Cardiac muscle cell (in vitro differentiated cells and primary cell): ENCODE measurements at places on chromosomes 6 and 20.

- no peak for DNase-seq
Observed at GRCh38 chr6:144064402-144065212, 30.8 kb downstream of the SF3B5 start.

DNA sequence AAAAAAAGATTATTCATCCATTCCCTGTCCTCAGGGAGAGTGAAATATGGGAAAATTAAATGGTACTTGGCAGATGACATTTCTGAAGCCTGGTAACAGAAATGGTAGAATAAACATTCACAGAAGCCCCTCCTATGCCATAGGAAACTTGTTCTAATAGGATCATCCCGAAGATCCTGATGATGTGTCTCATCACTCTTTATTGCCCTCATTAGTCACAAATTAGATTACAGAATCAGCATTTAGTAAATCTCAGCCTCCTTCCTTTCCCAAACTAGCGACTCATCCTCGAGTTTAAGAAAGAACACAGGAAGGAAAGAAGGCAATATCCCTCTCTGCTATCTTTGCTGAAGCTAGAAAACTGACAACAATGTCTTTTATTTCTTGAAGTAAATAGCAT, 154.4 kb downstream of the TMEM200A start:
- DNase-seq: no peak

DNA sequence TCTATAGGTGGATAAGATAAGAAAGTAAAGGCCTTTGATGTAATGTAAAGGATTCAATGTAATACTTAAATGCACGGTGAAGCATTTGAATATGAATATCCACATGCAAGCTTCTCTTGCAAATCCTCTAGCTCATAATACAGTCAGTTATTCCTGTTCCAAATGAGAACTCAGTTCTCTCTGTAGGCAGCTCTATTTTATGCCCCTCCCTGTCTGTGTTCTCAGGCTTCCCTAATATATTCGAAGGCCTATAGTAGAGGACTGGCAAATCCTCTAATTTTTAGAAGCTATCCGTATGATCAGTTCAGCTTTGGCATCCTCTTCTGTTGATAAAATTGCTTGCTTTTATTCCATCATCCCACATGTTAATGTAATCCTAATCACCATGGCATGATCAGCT, 200.2 kb downstream of the UBE3D start:
- no peak for DNase-seq

GRCh38 chr6:45998524-45998923, 17.1 kb downstream of the CLIC5 start:
- no peak for DNase-seq

GRCh38 chr6:113954653-113955052, 16.3 kb downstream of the HDAC2 start:
- no peak for DNase-seq

- no peak for DNase-seq
Observed at GRCh38 chr6:158626360-158627167, 18.0 kb downstream of the DYNLT1 start.

DNA sequence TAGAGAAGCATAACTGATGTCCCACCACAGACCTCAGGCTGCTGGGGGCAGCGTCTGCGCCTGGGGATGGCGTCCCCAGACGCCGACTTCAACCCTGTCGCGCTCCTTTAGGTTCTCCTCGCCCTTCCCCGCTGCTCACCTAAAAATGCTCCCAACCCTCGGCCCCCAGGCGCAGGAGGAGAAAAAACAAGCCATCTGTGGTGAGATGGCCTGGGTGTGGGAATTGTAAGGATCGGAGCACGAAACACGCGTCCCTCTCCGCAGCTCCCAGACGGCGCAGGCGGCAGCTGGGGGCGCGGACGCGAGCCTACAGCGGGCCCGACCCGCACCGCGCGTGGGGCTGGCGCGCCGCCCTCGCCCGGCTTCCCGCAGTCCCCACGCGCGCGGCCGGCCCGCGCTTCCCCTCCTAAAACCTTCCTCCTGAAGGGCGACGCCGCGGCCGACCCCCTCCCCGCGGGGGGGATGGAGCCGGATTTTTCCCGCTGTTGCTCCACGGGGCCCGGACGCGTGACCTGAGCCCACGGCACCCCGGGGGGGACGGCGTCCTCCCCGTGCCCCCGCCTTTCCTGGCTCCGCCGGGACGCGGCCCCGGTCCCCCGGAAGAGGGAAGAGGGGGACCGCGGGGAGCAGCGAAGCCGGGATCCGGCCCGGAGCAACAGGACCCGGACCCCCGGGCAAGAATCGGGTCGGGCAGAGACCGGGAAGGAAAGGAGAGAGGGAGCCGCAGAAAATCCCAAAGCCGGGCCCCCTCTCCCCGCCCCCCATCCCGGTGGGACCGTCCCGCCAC, 611 bp downstream of the EPB41L2 start:
- DNase-seq: peak; percentile 40

DNA sequence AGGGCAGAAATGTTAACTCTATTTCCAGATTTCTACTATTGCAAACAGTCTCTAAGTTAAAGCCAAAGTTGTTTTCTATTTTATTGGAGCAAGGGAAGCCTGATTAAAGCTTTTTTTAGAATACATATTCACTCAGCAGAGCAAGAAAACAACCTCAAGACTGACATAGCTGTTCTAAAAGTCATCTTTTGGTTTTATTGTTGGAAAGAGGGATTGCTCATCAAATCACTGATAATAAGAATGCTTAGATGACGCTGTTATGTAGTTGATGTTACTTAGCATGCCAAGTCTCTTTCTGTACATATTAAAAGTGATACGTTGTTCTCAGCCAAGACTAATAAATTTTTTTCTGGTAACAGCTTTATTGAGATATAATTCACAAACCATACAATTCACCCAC, 172.6 kb upstream of the LAMA2 start:
- DNase-seq: peak; percentile 22

GRCh38 chr20:50346374-50347283, 156.0 kb downstream of the CEBPB start:
- DNase-seq: peak; percentile 37

- no peak for DNase-seq
Observed at GRCh38 chr20:54846948-54847347, 371.6 kb downstream of the DOK5 start.

DNA sequence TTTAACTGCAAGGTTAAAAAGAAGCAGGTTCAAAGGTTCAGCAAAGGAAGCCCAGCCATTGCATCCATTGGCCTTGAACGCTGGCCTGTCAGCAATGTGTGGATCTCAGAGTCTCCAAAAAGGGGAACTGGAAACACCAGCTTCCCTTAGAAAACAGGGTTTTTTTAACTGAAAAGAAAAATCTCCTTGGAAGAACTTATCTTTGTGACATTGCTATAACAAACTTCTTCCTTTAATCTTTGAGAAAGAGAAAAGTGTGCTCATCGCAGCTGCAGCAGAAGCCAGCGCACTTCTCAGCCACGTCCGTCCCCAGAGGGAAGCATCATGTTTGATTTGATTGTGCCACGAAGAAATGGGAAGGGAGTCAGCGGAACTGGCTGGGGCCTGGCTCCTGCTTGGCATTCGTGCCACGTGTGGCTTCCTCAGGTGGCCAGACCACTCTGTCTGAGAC, 215.0 kb downstream of the SYNDIG1 start:
- no peak for DNase-seq

DNA sequence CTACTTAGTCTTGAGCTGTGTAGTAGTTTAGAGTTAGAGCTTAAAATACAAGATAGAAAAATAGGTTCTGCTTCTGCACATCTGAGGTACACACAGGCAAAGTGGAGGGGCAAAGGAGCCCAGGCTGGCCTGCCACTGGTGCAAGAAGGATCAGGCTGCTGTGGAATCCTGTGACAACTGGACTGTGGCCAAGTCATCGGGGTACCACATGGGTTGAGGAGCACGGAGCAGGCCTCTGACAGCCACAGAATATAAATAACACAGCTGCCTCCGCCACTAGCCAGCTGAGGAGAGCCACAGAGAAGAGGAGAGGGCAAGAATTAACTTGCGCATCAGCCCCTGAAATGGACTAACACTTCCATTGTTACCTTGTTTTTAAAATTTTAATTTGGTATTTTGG, 206.0 kb upstream of the MARCKS start:
- DNase-seq: peak; percentile 78

- DNase-seq: peak; percentile 38
Observed at GRCh38 chr6:156992020-156992804, 215.0 kb downstream of the ARID1B start.

DNA sequence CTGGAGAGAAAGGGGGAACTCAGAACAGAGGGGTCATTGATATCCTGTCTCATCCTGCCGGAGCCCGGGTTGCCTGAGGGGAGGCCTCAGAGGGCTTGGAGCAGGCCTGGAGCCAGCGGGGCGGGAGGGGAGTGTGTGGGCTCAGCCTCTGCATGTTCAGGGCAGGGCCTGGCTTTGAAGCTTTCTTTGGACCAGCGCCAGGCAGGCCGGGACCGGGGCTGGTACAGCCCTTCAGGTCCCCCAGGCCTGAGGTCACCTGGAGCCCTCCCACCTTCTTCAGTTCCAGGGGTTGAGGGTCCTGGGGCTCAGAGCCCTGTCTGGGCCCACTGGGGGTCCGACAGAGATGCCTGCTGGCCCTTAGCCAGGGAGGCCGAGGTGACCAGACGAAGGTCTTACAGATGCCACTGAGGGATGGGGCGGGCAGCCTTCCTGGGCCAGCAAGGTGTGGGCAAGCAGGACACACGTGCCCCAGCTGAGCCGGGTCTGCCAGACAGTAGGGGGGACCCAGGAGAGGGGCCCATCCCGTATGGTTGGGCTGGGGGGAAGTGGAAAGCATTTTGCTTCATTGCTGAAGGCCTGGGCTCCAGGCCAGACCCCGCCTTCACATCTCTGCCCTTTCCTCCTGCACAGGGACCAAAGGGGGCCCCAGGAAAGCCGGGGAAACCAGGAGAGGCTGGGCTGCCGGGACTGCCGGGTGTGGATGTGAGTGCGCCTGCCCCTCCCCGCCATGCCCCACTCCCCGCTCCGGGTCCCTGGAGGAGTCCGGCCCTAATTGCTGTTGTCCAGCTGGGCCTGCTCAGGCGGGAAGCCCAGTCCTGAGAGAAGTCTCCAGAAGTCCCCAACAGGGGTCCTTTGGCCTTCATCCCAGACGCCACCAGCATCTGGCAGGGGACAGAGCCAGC, 2.0 kb downstream of the COL9A3 start:
- peak; percentile 57 for DNase-seq

- no peak for DNase-seq
Observed at GRCh38 chr6:10586302-10586701, 65.2 kb downstream of the GCNT2 start.

DNA sequence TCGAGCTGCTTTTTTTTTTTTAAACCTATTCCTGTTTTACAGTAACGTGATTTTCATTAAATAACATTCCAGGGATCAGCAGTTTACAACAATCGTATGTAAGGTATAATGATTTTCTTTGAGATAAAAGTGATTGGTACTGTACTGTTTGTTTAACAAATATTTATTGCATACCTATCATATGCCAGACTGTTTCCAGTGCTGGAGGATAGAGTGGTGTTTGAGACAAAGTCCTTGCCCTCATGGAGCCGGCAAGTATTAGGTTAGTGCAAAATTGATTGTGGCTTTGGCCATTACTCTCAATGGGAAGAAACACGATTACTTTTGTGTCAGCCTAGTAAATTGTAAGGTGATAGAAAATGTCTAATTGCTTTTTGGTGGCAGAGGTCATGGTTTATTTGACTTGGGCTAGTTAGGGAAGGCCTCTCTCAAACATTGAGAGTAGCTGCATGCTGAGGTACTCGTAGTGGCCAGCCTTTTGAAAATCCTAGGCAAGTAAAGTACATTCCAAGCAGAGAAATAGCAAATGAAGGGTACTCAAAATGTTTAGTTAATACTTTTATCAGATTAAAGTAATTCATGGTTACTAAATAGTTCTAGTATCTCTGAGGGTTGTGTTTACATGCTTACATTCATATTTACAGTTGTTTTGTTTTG, 35.6 kb downstream of the PHF3 start:
- no peak for DNase-seq

DNA sequence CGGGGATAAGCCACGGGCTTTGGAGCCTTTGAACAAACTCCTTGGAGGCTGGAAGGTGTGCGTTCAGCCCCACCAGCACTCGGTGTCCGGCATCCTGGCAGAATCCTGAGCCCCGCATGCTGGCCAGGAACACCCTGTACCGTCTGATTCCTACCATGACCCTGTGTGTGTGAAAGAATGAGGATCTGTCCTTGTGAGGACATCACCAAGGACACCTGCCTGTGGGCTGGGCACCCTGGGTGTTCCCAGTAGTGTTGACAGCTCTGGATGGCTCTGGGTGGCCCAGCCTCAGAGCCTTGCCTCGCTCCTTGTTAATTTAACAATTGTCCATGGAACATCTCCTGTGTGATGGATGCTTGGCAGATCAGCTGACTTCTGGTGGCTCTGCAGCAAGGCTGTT, 234.3 kb downstream of the QKI start:
- DNase-seq: no peak

GRCh38 chr6:123036648-123037047, 40.6 kb downstream of the CLVS2 start:
- DNase-seq: no peak

DNA sequence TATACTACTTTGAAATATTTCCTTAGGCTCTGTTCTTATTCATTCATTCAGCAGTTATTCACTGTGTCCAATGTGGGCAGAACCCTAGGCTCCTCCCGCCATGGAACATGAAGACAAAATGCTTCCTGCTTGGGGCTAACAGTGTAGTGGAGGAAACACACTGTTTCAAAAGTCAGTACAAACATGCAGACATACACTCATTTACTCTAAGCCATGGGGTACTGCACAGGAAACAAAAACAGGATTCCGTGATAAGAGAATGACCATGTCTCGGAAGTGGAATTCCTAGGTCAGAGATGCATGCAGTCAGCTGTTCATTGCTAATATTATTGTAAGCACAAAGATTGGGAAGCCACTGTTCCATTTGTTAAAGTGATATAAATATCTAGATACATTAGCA, 18.4 kb upstream of the FAM209A start:
- DNase-seq: no peak

DNA sequence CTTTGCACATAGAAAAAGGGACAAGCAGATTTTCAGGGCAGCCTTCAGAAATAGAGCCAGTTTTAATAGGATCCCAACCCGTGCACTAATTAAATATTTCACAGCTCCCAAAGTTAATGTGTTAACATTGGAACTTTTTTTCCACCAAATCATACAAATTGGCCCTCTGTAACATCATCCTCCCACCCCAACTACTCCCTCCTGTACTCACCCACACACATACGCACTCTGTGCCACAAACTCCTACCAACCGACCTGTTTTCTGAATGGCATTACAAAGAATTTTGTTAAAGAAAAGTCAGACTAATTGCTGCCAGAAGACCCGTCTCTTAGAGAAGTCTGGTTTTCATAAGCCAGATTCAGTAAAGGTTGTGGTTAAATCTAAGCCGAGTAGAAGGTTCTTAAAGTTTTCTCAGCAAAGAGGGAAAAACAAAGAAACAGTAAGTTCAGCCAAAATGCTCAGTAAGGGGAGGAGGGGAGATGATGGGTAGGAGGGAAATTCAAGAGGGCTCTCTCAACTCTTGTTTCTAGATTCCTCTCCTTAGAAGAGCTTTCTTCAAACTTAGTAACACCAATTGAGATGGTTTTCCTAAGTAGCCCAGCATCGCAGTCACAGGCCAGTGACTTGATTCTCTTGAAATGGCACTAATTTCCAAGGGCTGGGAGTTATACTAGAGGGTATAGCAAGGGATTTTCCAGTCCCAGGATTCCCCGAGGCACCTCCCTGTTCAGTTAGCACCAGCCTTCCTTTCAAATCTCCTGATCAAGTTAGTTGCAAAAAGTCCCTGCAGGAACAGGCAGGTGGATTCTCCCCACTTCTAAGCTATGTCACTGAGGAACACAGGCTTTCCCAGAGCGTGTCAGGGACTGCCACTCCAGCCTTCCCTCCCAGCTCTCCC, 27.9 kb downstream of the TFAP2A start:
- DNase-seq: no peak

- DNase-seq: no peak
Observed at GRCh38 chr6:46305833-46306232, 135.1 kb upstream of the ENPP5 start.

- DNase-seq: no peak
Observed at GRCh38 chr20:6416371-6416770, 293.5 kb upstream of the FERMT1 start.
